ENCODE measurements at places on chromosomes 7 and 10. TPM values are rescaled to one million over a fixed set of nuclear protein-coding genes. Genes with fewer than 3 reads are reported as not detected.
A peak's percentile ranks its signal among the peaks of the same experiment; 100 is the strongest.

Gene MUC12
- total RNA-seq: 1.2 TPM

DNA sequence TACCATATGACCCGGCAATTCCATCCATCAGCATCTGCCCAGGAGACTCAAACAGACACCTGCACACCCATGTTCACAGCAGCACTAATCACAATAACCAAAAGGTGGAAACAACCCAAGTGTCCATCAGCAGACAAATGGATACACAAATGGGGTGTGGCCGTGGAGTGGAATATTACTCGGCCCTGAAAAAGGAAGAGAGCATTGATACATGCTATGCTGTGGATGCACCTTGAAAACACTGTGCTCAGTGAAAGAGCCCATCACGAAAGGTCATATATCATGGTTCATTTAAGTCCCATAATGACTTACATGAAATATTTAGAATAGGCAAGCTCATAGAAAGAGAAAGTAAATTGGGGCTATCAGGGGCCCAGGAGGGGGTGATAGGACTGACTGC, 57.5 kb upstream of the DNAAF5 start:
- DNase-seq: no peak
- H3K36me3 ChIP-seq: no peaks in the 10 kb centered on the region
- no peak overlapping the region for H3K4me3 ChIP-seq
- H3K4me1 ChIP-seq: peaks cover 19% of the 10 kb centered on the region
- H3K27ac ChIP-seq: peak overlapping the region; percentile 68
- H3K27me3 ChIP-seq: no peaks in the 10 kb centered on the region

Gene COL1A2
- total RNA-seq: 252 TPM

Gene NUTM2A
- 2.3 TPM for total RNA-seq

DNA sequence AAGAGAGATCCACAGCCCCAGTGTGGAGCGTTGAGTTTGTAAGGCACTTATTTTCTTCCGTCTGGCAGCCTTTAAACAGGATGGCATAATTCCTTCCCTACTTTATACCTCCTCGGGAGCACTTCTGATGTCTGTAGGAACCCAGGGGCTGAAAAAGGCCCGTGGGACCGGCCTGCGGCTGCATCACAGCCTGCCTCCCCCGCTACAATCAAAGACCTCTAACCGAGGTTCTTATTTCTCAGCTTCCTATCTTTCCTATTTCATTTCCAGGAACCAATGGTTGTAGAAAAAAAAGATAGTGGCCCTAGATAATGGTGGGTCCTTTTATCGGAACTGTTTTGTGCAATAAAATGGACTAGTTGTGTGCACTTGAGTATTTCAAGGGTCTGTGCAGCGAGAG, 4.1 kb upstream of the CTBP2 start:
- no peak overlapping the region for H3K27ac ChIP-seq
- no peak overlapping the region for H3K4me3 ChIP-seq
- H3K4me1 ChIP-seq: peaks cover 7% of the 10 kb centered on the region

Gene ASB4
- total RNA-seq: 0.50 TPM

- no peaks in the 10 kb centered on the region for H3K4me1 ChIP-seq
- no peak for DNase-seq
- H3K4me3 ChIP-seq: no peak overlapping the region
Observed at GRCh38 chr7:105643851-105644250, 62.6 kb upstream of the EFCAB10 start.

DNA sequence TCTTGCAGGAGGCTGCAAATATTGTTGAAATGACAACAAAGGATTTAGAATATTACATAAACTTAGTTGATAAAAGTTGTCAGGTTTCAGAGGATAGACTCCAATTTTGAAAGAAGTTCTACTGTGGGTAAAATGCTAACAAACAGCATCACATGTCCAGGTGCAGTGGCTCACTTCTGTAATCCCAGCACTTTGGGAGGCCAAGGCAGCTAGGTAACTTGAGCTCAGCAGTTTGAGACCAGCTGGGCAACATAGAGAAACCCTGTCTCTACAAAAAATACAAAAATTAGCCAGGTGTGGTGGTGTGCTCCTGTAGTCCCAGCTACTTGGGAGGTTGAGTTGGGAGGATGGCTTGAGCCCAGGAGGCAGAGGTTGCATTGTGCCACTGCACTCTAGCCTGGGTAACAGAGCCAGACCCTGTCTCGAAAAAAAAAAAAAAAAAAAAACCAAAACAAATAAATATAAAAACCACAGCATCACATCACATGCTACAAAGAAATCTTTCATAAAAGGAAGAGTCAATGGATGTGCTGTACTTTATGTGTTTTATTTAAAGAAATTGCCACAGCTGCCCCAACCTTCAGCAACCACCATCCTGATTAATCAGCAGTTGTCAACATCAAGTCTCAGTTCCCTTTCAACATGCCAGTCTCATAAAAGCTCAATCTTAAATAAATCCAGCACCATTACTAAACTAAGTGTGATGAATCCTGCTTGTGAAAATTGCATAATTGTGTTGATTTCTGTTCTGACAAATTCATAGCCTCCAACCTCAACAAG, 83.2 kb upstream of the MBL2 start:
- no peak overlapping the region for H3K27ac ChIP-seq
- H3K4me1 ChIP-seq: no peaks in the 10 kb centered on the region
- no peak for DNase-seq
- H3K36me3 ChIP-seq: no peaks in the 10 kb centered on the region
- H3K27me3 ChIP-seq: no peaks in the 10 kb centered on the region

GRCh38 chr10:118213436-118213835, 128.7 kb downstream of the FAM204A start:
- no peak overlapping the region for H3K4me3 ChIP-seq
- no peak overlapping the region for H3K27ac ChIP-seq
- no peaks in the 10 kb centered on the region for H3K4me1 ChIP-seq
- peaks cover 4% of the 10 kb centered on the region for H3K27me3 ChIP-seq
- no peaks in the 10 kb centered on the region for H3K36me3 ChIP-seq

GRCh38 chr10:80463868-80464267, 9.8 kb downstream of the TSPAN14 start:
- peak overlapping the region; percentile 14 for H3K4me3 ChIP-seq
- H3K27ac ChIP-seq: peak overlapping the region; percentile 81
- H3K4me1 ChIP-seq: peaks cover 100% of the 10 kb centered on the region
- no peaks in the 10 kb centered on the region for H3K27me3 ChIP-seq

DNA sequence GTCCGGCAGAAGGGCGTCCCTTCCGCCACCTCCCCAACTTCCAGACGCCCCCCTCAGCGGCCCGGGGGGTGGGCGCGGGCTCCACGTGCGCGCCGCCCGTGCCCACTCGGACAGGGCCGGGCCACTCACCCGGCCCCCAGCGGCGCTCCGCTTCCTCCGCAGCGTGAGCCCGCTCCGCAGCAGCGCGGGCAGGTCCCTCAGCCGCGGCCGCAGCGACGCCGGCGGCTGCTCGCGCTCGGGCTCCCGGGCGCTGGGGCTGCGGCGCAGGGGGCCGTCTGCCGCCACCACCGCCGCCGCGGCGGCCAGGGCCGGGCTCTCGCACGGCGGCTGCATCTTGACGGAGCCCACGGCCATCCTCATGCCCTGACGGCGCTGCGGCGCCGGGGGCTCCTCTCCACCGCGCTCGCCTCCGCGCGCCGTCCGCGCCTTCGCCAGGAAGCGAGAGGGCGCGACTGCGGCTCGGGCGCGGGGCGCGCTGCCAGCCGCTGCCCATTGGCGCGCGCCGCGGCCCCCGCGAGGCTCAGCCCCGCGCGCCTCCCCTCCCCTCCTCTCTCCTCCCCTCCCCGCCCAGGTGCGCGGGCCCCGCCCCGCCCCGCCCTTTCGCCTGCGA, at the start of gene RAPGEF5:
Gene RAPGEF5 (minus strand): TSS at position 454 of the 610 bp plus-strand sequence. CDS start 94 bp downstream, at position 360.
- peaks cover 7% of the 10 kb centered on the region for H3K27me3 ChIP-seq
- no peak within 1 kb of the TSS for H3K27ac ChIP-seq
- peaks cover 16% of the 10 kb centered on the region for H3K4me1 ChIP-seq
- DNase-seq: peak; percentile 58
- H3K36me3 ChIP-seq: no peaks in the 10 kb centered on the region
- H3K4me3 ChIP-seq: peak within 1 kb of the TSS; percentile 58

GRCh38 chr10:130877126-130877525, 434.4 kb downstream of the TCERG1L start:
- H3K4me3 ChIP-seq: no peak overlapping the region
- no peak for DNase-seq
- H3K27me3 ChIP-seq: peaks cover 2% of the 10 kb centered on the region
- H3K4me1 ChIP-seq: no peaks in the 10 kb centered on the region
- no peaks in the 10 kb centered on the region for H3K36me3 ChIP-seq
- no peak overlapping the region for H3K27ac ChIP-seq

DNA sequence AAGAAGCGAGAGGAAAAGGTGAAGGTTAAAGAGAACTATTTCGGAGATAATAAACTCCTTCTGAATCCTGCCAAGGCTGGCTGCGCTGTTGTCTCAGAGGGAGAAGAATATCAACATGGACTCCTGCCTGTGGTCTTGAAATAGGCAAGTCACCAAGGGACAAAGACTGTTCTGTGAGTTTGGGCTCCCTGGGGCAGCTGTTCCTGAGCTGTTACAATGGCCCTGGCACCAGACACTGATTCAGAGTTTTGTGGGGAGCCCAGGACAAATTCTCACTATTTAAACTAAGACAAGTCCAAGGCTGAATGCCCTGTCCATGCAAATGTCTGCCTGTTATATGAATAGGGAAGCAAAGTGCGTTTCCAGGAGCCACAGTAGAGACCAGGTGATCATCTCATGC, 81.4 kb downstream of the PRPF18 start:
- no peak for DNase-seq
- no peaks in the 10 kb centered on the region for H3K27me3 ChIP-seq
- H3K4me1 ChIP-seq: no peaks in the 10 kb centered on the region
- H3K4me3 ChIP-seq: no peak overlapping the region
- peaks cover 81% of the 10 kb centered on the region for H3K36me3 ChIP-seq

DNA sequence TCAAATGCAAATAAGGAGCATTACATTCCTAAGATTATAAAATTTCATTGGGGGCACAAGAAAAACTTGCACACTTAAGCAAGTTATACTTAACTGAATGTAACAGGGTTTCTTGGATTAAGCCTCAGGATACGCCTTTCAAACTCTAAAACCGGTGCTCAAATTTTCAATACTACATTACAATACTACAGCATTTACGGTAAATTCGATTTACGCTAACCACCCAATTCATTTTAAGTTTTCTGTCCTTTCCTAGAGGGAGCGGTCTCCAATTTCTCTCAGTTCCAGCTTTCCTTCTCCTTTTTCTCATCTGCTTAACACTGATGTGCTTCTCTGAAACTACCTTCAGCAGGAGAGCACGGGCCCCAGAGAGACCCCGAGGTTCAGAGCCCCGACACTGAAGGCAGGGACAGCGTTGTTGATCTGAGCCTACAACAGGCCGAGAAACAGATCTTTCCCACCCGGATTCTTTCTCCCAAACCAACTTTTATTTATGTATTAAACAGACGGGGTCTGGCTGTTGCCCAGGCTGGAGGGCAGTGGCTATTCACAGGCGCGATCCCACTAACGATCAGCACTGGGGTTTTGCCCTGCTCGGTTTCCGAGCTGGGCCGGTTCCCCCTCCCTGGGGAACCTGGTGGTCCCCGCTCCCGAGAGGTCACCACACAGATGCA, 798 bp downstream of the ZNF425 start:
- H3K27me3 ChIP-seq: no peaks in the 10 kb centered on the region
- H3K4me1 ChIP-seq: peaks cover 17% of the 10 kb centered on the region
- H3K36me3 ChIP-seq: peaks cover 4% of the 10 kb centered on the region

Gene ERVW-1
- not detected for total RNA-seq

- H3K36me3 ChIP-seq: no peaks in the 10 kb centered on the region
- no peak for DNase-seq
- no peak overlapping the region for H3K27ac ChIP-seq
- no peaks in the 10 kb centered on the region for H3K4me1 ChIP-seq
Observed at GRCh38 chr10:115402699-115403098, 309.5 kb downstream of the ATRNL1 start.

DNA sequence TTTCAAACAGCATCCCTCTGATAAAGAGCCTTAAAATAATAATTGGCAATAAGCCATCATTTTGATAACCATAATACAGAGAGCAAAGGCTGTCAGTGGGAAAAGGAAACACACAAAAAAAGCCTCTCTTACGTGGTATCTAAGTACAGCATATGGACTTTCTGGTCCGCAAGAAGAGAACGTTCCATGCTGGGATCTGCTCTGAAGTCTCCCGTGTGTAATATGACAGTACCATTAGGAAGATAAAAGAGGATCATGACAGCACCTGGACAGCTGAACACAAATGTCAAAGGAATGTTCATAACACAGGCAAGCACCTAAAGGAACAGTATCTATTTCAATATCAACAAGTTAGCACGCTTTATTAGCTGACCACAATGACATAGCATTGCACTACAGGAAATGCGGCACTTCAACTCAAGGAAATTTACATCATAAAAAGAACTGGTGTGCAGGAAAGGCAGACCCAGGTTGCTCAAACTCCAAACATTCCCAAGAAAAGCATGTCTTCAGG, 9.9 kb downstream of the DCLRE1A start:
- H3K4me1 ChIP-seq: no peaks in the 10 kb centered on the region
- no peak overlapping the region for H3K4me3 ChIP-seq
- no peaks in the 10 kb centered on the region for H3K27me3 ChIP-seq
- no peak overlapping the region for H3K27ac ChIP-seq
- no peak for DNase-seq

DNA sequence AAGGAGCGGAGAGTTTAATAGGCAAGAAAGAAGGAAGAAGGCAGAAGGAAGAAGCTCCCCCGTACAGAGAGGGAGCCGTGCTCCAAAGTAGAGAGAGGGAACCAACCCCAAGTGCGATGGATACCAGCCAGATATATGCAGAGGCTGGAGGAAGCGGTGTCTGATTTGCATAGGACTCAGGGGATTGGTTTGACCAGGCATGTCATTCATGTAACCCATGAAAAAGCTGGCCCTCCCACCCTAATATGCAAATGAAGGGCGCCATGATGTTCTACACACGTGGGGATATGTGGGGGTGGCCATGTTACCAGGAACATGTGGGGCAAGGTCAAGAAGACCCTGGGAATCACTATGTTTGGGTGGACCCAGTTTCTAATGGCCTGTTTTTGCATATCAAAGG, 40.6 kb upstream of the FAM3C start:
- no peak for DNase-seq
- H3K4me3 ChIP-seq: no peak overlapping the region
- no peaks in the 10 kb centered on the region for H3K27me3 ChIP-seq
- H3K4me1 ChIP-seq: peaks cover 12% of the 10 kb centered on the region
- no peaks in the 10 kb centered on the region for H3K36me3 ChIP-seq
- H3K27ac ChIP-seq: no peak overlapping the region

- peaks cover 57% of the 10 kb centered on the region for H3K4me1 ChIP-seq
- no peak for DNase-seq
- H3K27me3 ChIP-seq: no peaks in the 10 kb centered on the region
- H3K27ac ChIP-seq: no peak overlapping the region
- H3K4me3 ChIP-seq: no peak overlapping the region
Observed at GRCh38 chr10:16999665-17000451, 129.8 kb downstream of the CUBN start.

Gene KLF14
- not detected for total RNA-seq

Gene MYO1G
- total RNA-seq: 36.3 TPM

- no peak for DNase-seq
- no peak overlapping the region for H3K4me3 ChIP-seq
- no peaks in the 10 kb centered on the region for H3K4me1 ChIP-seq
- no peaks in the 10 kb centered on the region for H3K36me3 ChIP-seq
- H3K27me3 ChIP-seq: no peaks in the 10 kb centered on the region
Observed at GRCh38 chr10:107548301-107548700, 383.8 kb upstream of the SORCS1 start.

GRCh38 chr10:125363791-125364190, 203.4 kb upstream of the CTBP2 start:
- no peaks in the 10 kb centered on the region for H3K36me3 ChIP-seq
- H3K27me3 ChIP-seq: no peaks in the 10 kb centered on the region
- no peak overlapping the region for H3K27ac ChIP-seq
- H3K4me1 ChIP-seq: no peaks in the 10 kb centered on the region
- DNase-seq: no peak

Gene SEMA3D
- 8.0 TPM for total RNA-seq
